Stimulated activated CD8-positive, alpha-beta memory T cell treated with anti-CD3 and anti-CD28 coated beads, Interleukin-2, amount 100 ng/mL, for 1 hour (primary cell): ENCODE measurements at places on chromosomes 11 and 22.

DNA sequence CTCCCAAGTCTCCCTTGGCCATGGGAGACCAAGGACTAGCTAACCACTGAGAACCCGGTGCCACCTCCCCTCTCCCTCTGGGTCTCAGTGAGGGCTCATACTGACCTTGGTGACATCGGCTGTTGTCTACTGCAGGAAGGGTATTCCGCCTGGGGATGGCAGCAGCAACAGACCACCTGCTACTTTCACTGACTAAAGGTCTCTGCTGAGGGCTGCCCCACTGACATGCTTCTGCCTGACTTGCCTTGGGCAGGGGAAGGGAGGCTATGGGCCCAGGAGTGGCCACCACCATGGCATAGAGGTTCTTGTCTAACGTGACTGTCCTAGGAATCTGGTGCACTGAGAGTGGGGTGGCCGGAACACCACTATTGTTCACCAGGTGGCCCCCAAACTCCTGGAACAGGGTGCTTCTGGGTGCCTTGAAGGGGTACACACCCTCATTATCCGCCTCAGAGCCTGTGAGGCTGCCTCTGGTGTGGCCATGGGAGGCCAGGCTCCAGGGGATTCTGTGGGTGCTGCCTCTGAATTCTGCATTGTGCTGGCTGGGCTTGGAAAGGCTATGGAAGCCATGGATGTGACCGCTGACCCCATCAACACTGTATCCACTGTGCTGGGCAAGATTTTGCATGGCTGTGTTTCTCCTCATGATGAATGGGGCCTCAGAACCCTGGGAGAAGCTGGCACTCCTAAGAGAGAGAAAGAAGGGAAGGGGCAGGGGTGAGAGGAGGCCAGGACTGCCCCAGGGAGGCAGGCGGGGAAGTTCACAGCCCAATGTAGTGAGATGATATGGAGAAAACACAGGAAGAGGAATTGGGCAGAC is 38.3 kb downstream of the GAB4 start:
- DNase-seq, result no peak

- no peak for DNase-seq
These were observed 88.6 kb downstream of the ETS1 start for GRCh38 chr11:128498721-128499245.

GRCh38 chr22:48353116-48353947 is 1474.3 kb downstream of the BRD1 start:
- DNase-seq, result no peak

DNA sequence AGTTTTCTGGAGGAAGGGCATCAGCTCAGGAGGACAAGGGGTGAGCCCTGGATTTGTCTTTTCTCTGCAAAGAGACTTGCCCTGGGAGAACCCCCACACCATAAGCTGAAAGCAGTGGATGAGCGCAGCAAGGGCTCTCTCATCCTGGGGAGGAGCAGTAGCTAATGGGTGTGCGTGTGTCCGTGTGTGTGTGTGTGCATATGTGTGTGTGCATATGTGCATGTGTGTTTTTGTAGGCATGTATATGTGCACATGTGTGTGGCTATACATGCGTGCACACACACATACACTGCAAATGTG is 45.3 kb downstream of the SMIM38 start:
- DNase-seq, result no peak

- DNase-seq, result no peak
These were observed 121.9 kb downstream of the PKNOX2 start for GRCh38 chr11:125286486-125286885.

DNA sequence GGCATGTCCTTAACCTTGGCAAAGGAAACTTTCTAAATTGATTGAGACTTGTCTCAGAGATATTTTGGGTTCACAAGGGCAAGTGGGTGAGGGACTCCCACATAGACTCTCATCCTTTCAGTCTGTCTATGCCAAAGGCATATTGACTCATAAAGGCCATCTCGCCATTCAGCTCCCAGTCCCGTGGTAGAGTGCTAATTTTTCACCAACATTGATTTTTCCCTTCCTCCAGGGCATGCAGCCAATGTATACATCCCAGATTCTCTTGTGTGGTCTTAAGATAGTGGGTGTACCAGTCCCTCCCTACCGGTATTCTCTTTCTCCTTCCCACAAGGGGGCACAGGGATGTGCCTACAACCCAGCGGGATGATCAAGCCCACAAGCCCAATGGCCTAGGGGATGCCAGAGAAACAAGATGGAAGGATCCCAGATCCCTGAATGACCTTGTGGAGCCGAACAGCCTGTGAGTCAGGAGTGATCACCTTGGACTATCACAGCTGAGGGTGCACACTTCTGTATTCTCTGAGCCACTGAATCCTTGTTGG is 7.9 kb downstream of the C11orf96 start:
- DNase-seq, result no peak

- no peak for DNase-seq
These were observed 37.6 kb upstream of the CRYBB3 start for GRCh38 chr22:25161916-25162530.

DNA sequence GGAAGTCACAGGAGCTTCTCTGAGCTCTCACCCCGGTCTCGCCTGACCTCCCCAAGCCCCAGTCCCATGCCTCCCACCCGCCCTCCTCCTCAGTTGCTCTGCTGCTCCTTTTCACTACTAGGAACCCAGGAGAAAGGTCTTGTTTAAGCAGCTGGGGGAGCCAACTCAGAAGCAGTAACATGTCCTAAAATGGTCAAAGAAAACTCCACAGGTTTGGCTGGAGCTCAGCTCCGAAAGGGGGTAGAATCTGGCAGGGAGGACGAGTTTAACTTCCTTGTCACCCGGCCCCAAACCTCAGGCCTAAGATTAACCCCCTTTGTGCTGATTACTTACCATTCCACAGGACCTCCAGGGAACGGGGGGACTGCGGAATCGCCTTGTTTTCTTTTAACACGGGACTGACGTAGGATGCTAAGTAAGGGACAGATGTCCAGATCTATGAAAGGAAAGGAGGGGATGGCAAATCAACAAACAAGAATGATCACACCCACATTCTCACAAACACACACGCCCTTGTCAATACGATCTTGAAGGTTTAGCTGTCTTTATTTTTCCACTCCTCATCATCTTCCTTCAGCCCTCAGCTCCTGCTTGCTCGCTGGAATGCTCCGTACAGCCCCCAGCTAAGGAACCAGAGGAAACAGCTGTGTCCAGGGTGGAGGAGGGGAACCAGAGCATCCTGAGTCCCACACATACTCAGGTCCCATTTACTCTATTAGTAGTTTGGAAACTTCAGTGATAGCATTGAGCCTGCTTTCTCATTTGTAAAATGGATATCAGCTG is 13.5 kb downstream of the PCSK7 start:
- no peak for DNase-seq

- no peak for DNase-seq
These were observed 2.2 kb downstream of the TCIRG1 start for GRCh38 chr11:68040957-68041591.

- no peak for DNase-seq
These were observed 40.2 kb downstream of the DIXDC1 start for GRCh38 chr11:111977146-111978027.

DNA sequence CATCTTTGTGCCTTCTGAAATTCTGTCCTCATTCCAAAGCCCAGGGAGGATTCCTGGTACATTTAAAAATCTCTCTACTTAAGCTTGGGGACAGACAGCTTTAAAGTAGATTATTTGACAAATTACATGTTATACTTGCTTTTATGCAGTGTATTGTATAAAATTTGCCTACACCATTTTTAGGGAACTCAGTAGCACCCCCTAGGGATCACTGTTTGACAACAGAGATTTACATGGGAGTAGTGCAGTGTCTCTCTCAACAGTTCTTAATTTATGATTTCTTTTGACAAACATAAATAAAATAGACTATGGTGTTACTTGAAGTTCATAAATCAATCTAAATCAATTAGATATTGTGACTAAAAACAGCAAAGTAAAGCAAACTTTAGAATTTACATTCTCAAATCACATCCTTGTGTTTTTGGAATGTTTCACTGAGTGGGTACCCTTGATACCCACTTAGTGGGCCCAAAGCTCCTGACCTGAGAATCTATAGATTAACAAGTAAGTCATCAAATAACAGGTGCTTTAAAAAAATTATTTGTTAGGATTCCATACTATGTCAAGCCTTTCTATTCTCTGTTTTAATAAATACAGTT is 428.8 kb downstream of the DYNC2H1 start:
- no peak for DNase-seq

DNA sequence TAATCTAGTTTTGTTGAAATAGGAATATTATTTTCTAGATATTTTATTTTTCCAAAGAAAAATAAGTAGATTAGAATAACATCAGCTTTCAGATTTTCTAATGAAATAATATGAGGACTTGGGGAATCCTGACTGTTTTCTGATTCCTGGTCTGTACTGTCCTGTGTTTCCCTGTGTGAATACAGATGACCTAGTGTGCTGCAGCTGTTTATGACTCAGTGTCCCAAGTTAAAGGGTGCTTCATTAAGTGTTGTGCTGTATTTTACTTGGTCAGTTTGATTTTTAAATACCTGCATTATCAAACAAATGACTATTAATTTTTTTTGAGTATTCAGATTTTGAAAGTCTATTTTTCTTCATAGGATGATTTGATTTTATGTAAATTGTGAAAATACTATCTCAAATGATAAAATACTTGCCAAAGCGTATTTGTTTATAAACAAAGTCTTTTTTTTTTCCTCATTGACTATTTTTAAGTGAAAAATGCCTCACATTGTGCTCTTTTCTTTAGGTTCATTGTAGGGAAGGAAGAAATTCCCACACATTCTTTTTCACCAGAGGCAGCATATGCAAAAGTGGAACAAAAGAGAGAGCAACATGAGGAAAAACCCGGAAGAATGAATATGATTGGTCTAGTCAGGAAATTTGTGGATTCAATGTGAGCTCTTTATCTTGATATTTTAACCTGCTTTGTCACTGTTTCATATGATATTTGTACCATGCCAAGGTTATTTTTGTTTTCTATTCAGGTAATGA is 264.2 kb downstream of the TMEM135 start:
- DNase-seq, result no peak

DNA sequence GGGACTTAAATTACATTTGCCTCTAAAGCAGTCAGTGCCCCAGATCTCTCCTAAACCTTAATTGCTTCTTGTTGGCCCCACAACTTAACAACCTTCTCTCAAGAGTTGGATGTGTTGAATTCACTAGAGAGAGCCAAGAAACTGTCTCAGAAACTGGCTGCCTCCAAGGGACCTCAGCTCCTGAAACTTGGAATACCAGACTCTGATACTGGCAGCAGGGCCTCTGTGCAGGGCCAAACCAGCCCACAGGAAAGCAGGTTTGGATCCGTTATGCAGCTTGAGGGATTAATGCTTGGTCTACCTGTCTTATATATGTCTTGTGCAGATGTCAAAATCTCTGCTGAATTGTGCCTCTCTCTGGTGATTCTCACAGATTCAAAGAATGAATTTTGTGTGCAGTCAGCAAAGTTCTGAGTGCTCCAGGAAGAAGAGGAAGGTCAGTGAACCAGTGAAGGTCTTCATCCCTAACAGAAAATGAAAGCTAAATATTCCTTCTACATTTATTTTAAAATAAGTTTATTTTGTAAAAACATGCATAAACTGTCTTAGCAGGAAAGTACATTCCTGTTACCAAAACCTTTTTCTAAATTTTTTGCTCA is 70.8 kb downstream of the LIF start:
- DNase-seq, result no peak

DNA sequence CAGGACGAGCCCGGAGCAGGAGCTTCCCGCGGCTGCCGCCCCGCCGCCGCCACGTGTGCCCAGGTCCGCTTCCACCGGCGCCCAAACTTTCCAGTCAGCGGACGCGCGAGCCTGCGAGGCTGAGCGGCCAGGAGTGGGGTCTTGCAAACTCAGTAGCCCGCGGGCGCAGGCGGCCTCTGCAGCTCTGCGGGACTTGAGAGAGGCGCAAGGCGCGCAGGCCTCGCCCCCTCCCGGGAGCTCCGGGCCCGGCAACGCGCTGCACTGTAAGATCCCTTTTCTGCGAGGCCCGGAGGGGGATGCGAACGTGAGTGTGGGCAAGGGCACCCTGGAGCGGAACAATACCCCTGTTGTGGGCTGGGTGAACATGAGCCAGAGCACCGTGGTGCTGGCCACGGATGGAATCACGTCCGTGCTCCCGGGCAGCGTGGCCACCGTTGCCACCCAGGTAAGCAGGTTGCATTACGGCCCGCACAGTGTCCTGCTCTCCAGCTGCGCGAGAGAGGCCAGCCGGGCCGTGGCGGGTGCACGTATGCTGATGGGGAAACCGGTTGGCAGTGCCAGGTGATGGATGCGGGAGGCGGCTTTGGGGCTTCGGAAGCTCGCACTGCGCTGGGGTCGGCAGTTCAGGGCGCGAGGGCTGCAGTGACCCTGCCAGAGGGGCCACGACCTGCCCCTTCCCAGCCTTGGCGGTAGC is 2.0 kb downstream of the SLC6A5 start:
- DNase-seq, result no peak

DNA sequence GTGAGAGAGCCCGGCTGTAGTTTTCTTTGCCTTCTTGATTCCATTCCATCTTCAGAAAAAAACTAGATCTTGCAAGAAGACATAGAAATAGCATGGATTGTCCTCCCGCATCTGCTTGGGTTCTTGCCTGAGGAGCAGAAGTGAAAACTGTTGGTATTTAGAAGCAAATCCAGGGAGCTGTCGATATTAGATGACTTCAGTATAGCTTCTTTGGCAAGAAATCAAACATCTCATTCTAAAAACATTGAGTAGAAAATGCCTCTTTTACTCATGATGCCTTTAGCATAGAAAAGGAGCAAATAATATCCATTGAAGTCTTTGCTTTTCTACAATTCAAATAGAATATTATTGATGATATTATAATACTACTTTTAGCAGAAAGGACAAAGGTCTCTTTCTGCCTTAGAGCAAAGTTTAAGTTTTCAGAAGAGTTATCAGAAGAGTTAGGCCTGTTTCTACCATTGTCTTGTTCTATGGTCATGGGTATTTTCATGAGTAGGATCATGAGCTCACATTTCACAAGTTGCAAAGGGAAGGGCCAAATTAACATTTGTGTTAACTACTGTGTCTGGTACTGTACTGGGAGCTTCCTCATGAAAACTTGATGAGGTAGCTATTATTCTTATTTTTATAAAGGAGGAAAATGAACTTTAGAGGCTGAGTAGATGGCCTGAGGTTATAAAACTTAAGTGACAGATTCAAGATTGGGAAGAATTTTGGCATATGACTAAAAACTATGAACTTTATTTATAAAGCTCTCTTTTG is 49.7 kb downstream of the EXT2 start:
- no peak for DNase-seq

GRCh38 chr11:66854231-66854661 is 2.6 kb upstream of the LRFN4 start:
- no peak for DNase-seq

DNA sequence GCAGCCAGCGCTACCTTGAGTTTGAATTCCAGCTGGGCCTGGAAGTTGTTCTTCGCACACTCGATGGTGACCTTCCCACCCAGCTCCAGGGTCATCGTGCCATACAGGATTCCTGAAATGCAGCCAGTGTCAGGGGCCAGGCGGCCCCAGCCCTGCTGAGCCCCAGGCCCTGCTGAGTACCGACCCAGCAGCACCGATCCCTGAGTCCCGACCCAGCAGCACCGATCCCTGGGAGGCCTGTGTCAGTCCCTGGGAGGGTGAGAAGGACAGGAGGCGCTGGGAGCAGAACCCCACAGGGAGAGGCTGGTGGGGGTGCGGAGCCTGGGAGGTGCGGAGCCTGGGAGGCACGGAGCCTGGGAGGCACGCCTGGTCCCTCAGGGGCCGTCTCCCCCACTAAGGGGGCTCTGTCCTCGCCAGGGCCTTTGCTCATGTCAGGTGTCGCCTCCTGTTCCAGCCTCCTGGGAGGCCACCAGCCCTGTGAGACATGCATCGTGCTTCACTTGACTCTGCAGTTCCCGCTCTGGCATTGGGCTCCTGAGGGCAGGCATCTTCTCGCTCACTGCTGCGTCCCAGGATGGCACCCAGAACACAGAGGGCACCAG is 37.1 kb upstream of the CARS1 start:
- DNase-seq, result no peak

GRCh38 chr11:94825031-94825430 is 56.9 kb downstream of the AMOTL1 start:
- DNase-seq, result no peak
